ENCODE measurements at places on chromosomes 16 and 17. TPM values are rescaled to one million over a fixed set of nuclear protein-coding genes. Genes with fewer than 3 reads are reported as not detected.

SLFN13 gene
- 37.5 TPM for polyA plus RNA-seq

EIF4A3 gene
- polyA plus RNA-seq, result 155 TPM

KCNH4 gene
- polyA plus RNA-seq, result 0.88 TPM

RAP1GAP2 gene
- 30.9 TPM for polyA plus RNA-seq

KRTAP3-2 gene
- not detected for polyA plus RNA-seq

CA5A gene
- polyA plus RNA-seq, result 0.54 TPM

OR1A2 gene
- not detected for polyA plus RNA-seq

TPPP3 gene
- polyA plus RNA-seq, result 438 TPM

CIBAR2 gene
- polyA plus RNA-seq, result 2.4 TPM

Measured in brain (organoid and tissue), 16 donors.